ENCODE measurements at places on chromosomes 6 and 20.

DNA sequence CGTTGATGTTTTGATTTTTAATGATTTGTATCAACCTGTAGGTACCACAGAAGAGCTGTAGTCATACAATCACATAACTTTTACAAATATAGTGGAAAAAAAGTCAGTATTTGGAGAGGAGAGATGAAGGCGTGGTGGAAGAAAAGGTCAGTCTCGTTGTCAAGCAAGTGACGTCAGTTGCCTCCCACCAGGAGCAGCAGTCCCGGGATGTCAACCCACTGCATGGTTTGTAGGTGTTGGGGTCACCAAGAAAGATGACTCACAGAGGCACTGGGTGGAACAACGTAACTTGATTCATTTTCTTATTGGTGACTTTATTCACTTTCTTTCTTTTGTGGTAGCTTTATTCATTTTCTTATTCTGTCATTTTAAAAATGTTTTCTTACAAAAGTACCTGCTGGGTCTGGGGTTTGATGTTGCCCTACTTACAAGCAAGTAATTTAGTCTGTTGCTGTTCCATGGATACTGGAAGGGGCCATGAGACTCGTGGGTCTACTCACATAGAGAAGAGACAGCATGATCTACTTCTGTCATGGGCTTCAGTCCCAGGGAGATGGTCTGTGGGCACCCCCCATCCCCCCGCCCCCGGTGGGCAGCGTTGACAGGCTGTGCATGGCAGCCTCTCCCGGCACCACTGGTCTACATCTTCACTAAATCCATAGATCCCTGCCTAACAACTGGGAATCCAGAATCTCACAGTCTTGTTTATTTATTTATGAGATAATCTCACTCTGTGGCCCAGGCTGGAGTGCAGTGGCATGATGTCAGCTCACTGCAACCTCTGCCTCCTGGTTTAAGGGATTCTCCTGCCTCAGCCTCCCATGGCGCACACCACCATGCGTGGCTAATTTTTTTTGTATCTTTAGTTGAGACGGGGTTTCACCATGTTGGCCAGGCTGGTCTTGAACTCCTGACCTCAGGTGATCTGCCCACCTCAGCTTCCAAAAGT is 36.4 kb upstream of the SYNJ2 start:
- no peak for DNase-seq

- DNase-seq, result no peak
Measured at GRCh38 chr6:169106176-169106575, 147.5 kb downstream of the THBS2 start.

DNA sequence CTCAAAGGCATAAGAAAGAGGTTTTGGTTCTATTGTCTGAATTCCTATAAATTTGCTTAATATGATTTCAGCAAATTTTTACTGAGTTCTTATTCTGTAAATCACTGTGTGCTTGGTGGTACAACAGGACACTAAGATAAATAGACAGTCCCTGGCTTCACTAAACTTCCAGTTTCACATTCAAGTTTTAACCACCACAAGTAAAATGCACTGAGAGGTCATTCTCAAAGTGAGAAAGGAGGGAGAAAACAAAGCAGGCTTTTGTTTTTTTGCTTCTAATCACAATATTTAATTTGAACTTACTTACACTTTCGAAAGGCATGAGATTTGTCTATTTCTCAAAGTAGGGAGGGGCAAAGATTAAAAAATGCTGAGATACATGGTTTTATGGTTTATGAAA is 445.7 kb downstream of the CDC5L start:
- no peak for DNase-seq

- no peak for DNase-seq
Measured at GRCh38 chr6:105818505-105818904, 267.6 kb upstream of the PRDM1 start.

DNA sequence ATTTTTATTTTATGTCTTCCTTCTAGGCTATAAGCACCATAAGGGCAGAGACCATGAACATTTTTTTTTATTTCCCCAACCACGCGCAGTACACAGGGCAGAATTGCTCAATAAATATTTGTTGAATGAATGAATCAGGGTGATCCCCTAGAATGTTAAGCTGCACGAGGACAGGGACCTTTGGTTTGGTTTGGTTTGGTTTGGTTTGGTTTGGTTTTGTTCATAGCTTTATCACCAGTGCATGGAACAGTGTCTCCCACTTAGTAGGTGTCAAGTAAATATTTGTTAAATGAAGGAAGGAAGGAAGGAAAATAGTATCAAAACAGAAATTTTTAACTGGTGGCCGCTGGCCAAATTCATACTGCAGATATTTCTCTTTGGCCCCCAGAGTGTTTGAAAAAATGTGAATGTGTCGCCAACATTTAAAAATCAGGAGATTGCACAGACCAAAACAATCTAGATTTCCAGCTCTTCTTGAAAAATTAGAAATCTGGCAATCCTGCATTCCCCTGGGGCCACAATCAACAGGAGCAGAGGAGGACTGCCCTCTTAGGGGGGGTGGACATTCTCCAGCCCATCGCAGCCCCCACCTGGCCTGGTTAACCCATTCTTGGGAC is 205.3 kb downstream of the EYA2 start:
- DNase-seq, result no peak

GRCh38 chr6:159959165-159959975 is 9.5 kb upstream of the IGF2R start:
- no peak for DNase-seq

Data from pulmonary artery endothelial cell (primary cell).